Cardiac atrium fibroblast (primary cell): ENCODE measurements at places on chromosomes 5 and 9. TPM values are rescaled to one million over a fixed set of nuclear protein-coding genes. Genes with fewer than 3 reads are reported as not detected.

NUP155 gene
- 10.3 and 30.6 TPM in 2 replicates for total RNA-seq

DOCK2 gene
- 0.18 and 5.8 TPM in 2 replicates for total RNA-seq

ANKRD18B gene
- total RNA-seq = not detected in 2 replicates

PCDHAC1 gene
- not detected in 2 replicates for total RNA-seq

CD180 gene
- total RNA-seq = 0.49 TPM in 1 of 2 replicates, not detected in the other

SLC22A5 gene
- 4.3 and 10.2 TPM in 2 replicates for total RNA-seq

CD274 gene
- 2.9 and 5.1 TPM in 2 replicates for total RNA-seq

HMGCS1 gene
- 21.8 and 32.4 TPM in 2 replicates for total RNA-seq

MAP1B gene
- 82.1 and 210 TPM in 2 replicates for total RNA-seq

ORM2 gene
- not detected in 2 replicates for total RNA-seq

SLC6A3 gene
- total RNA-seq = not detected in 2 replicates

TAF11L11 gene
- not detected in 2 replicates for total RNA-seq

IFNA13 gene
- total RNA-seq = not detected in 2 replicates

ZNF879 gene
- 3.2 and 5.8 TPM in 2 replicates for total RNA-seq

ECSCR gene
- 25.4 and 28.2 TPM in 2 replicates for total RNA-seq

PCDHB7 gene
- total RNA-seq = 0.16 and 1.1 TPM in 2 replicates

ZCCHC7 gene
- 9.7 and 11.8 TPM in 2 replicates for total RNA-seq

TTC39B gene
- 8.6 and 9.2 TPM in 2 replicates for total RNA-seq

FAM163B gene
- total RNA-seq = 4.4 and 4.5 TPM in 2 replicates

SPINK7 gene
- total RNA-seq = not detected in 2 replicates

LVRN gene
- 0.16 TPM in 1 of 2 replicates, not detected in the other for total RNA-seq

LRRTM2 gene
- not detected in 2 replicates for total RNA-seq

ANKRD18A gene
- total RNA-seq = not detected in 2 replicates

MLANA gene
- not detected in 2 replicates for total RNA-seq
